ENCODE measurements at places on chromosomes 2 and 18.

DNA sequence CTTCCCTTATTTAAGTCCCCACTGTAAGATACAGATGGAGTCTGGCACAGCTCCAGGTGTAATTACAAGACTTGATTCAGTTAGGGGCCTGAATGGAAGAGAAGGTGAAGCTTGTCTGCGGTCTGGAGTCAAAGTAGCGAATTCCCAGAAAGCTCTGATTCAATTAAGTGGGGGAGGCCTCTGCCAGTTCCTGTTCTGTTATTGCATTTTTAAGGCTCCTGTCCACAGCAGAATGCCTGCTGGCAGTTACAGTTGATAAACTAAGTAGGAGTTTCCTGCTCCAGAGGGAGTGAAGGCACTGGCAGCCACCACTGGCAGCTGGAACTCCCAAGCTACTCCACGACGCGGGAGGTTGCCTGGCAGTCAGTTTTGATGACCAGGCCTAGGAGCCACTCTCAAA lies 181.1 kb downstream of the SOCS6 start:
- DNase-seq: no peak

GRCh38 chr18:59437851-59438569 lies 78.9 kb upstream of the LMAN1 start:
- no peak for DNase-seq

GRCh38 chr2:69578198-69578540 lies 65.4 kb downstream of the AAK1 start:
- DNase-seq: no peak

- no peak for DNase-seq
Measured at GRCh38 chr2:221680548-221680947, 108.4 kb upstream of the EPHA4 start.

DNA sequence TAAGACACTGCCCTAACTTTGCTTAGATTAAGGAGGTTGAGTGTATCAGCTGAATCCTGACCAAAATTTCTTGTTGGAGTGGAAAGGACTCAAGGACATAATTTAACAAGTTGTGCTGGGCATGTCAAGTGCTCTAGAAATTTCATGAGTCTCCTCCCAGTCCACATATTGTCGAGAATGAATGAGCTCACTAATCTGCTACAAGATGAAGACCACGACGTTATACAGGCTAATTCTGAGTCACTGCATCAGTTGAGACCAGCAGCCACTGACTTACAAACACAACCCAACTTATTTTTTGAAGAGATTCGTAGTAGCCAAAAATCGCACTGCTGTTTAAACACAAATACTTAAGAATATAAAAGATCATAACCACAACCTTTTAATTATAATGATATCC lies 28.7 kb upstream of the SLC8A1 start:
- no peak for DNase-seq

DNA sequence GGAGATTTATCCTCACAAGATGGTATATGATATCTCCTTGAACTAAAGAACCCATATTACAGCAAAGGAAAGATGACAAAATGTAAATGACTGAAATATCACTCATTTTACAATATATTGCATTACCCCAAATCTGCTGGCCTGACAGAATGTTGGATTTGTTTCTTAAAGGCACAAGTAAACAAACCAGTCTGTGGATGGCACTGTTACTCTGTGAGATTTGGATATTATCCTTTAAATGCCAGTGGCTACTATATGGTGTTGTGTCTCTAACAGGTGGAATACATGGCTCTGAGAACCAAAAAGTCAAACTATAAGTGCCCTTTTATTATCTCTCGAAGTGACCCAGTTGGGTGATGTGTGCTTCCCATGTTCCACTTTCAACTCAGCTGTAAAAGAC lies 125.7 kb downstream of the PDE1A start:
- DNase-seq: no peak

GRCh38 chr2:130766037-130766436 lies 10.7 kb downstream of the AMER3 start:
- DNase-seq: no peak
